ENCODE measurements at places on chromosomes 13 and 19. TPM values are rescaled to one million over a fixed set of nuclear protein-coding genes. Genes with fewer than 3 reads are reported as not detected.
A peak's percentile ranks its signal among the peaks of the same experiment; 100 is the strongest.

GRCh38 chr13:64078025-64078424 lies 2662.4 kb upstream of the PCDH20 start:
- no peak for DNase-seq

Gene NKPD1
- 0.10 TPM for total RNA-seq

DNA sequence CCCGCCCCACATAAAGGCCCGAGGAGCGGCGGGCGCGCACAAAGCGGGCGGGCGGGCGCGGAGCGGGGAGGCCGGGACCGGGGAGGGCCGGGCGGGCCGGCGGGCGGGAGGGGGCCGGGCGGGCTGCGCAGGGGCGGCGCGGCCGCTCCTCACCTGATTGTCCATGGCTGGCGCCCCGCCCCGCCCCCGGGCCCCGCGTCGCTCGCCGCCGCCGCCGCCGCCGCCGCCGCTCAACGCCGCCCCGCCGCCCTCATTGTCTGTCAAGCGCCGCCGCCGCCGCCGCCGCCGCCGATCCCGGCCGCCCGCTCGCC lies 200 bp downstream of the MLLT1 start:
- DNase-seq = no peak

DNA sequence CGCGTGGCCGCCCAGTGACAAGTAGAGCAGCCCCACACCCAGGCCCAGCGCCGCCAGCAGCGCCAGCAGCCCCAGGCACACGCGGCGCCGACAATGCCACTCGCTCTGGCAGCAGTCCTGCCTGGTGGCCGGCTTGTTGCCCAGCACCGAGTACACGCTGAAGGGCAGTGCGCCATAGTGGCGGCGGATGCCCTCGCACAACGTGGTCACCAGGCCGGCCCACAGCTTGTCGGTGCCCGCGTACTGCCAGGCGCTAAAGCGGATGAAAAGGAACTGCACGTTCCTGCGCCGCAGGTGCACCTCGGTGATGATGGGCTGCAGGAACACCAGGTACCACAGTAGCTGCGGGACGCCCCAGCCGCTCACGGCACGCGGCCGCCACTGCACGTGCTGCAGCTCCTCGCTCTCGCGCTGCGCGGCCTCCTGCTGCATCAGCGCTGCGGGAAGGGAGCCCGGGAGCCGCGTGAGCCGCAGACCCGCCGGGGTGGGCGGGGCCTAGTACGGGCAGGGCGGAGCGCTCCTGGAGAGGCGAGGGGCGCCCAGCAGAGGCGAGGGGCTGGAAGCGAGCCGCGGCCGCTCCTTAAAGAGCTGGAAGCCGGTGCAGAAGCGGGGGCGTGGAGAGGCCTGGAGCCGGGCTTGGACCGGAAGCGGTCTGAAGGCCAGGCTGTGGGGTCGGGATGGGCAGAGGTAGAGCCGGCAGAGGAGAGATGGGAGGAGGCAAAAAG lies 7.3 kb downstream of the NKPD1 start:
- no peak for DNase-seq

DNA sequence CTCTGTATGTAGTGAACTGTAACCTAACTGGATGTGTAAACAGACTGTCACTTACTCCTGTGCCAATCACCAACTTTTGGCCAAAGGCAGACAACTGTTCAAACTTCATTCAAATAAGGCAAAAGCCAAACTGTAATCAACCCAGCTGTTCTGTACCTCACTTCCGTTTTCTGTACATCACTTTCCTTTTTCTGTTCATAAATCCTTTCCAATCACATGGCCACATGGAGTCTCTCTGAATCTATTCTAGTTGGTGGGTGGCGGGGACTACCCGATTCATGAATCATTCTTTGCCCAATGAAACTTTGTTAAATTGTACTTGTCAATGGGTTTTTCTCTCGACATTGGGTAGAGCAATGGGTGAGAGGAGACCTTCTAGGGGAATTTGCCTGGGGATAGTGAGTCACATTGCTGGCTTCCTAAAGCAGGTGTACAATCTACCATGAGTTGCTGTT lies 178.3 kb upstream of the RFC3 start:
- DNase-seq = peak; percentile 16

GRCh38 chr13:78401873-78402707 lies 201.3 kb downstream of the POU4F1 start:
- no peak for DNase-seq

- peak; percentile 43 for DNase-seq
These were observed 19.9 kb upstream of the SGCG start for GRCh38 chr13:23160638-23161480.

Gene ADGRE3
- not detected for total RNA-seq

GRCh38 chr19:15241259-15241910 lies 9.1 kb upstream of the EPHX3 start:
- peak; percentile 54 for DNase-seq

DNA sequence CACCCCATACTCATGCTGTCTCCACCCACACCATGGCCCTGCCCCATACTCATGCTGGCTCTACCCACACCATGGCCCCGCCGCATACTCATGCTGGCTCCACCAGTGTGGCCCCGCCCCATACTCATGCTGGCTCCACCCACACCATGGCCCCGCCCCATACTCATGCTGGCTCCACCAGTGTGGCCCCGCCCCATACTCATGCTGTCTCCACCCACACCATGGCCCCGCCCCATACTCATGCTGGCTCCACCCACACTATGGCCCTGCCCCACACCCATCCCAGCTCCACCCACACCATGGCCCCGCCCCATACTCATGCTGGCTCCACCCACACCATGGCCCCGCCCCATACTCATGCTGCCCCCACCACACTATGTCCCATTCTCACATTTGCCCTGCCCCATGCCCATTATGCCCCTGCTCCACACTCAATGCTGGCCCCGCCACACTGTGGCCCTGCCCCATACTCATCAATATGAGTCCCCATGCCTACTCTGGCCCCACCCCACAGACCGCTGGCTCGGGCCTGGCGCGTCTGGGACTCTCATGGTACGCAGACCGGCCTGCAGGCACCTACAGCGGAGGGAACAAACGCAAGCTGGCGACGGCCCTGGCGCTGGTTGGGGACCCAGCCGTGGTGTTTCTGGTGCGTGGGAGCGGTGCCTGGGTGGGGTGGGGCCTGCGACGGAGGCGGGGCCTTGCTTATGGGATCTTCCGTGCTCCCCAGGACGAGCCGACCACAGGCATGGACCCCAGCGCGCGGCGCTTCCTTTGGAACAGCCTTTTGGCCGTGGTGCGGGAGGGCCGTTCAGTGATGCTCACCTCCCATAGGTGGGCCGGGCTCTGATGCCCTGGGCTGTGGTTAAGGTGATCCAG lies 3.7 kb upstream of the ARHGAP45 start:
- no peak for DNase-seq

Gene ZNF154
- 1.4 TPM for total RNA-seq

GRCh38 chr13:49633710-49634109 lies 5.4 kb downstream of the ARL11 start:
- no peak for DNase-seq

Gene C19orf67
- not detected for total RNA-seq

- no peak for DNase-seq
These were observed 36.8 kb upstream of the C1QTNF9 start for GRCh38 chr13:24272452-24273161.

Gene ZNF865
- total RNA-seq = 2.9 TPM

DNA sequence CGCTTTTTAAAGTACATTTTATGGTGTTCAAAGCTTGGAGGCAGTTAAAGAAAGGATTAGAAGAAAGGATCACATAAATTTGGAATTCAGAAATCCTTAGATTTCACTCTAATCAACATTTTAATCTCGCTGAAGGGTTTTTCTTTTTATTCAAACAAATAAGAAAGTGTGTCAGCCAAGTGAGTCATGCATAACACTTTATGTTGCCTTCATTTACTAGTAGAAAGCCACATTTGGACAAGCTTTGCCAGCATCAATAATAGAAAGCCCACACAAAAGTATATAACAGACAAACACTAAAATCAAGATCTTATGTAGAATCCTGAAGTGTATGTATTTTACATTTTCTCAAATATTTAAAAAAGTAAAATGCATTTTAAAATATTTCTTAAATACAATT lies 154.9 kb upstream of the TRPC4 start:
- no peak for DNase-seq

GRCh38 chr19:35279985-35280821 lies 2.1 kb upstream of the HAMP start:
- DNase-seq = no peak

DNA sequence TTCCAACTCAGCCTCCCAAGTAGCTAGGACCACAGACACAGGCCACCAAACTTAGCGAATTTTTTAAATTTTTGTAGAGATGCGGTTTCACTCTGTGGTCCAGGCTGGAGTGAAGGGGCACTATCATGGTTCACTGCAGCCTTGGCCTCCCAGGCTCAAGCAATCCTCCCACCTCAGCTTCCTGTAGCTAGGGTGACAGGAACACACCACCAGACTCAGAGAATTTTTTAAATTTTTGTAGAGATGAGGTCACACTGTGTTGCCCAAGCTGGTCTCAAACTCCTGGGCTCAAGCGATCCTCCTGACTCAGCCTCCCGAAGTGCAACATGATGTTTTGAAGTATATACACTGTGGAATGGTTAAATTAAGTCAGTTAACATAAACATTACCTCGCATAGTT lies 263.6 kb downstream of the OXGR1 start:
- no peak for DNase-seq

GRCh38 chr19:11496391-11497163 lies 9.1 kb downstream of the ZNF653 start:
- peak; percentile 64 for DNase-seq

DNA sequence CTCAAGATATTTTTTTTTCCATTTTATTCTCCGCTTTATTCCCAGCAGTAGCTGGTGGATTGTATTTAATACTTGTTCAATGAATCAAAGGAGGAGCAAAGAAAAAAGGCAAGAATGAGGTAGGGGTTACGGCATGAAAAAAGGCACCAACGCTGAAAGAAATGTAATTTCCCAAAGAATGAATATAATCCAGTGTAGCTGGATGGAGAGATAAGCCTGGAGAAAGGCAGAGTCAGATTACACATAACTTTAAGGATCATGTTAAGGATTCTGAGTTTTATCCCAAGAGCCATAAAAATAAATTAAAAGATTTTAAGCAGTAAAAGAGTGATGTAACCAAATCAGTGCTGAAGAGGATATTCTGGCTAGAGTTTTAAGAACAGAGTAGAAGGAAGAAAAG lies 67.7 kb downstream of the RBM26 start:
- DNase-seq = no peak

DNA sequence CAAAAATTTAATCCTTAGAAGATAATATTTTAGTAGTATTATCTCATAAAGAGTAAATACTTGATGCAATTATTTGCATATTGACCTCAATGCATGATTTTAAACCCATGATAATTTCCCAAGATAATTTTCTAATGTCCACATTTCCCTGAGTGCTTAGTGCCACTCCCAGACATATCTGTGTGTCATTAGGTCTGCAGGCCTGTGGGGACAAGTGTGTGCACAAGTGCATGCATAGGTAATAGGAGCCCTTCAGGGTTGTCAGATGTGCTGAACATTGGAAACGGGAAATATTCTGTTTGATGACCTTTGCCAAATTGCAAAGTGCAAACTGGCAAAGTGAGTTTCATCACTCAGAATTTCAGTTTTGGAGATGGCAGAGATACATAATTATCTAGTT lies 369.9 kb downstream of the KLF5 start:
- no peak for DNase-seq

Gene CGB3
- total RNA-seq = not detected

DNA sequence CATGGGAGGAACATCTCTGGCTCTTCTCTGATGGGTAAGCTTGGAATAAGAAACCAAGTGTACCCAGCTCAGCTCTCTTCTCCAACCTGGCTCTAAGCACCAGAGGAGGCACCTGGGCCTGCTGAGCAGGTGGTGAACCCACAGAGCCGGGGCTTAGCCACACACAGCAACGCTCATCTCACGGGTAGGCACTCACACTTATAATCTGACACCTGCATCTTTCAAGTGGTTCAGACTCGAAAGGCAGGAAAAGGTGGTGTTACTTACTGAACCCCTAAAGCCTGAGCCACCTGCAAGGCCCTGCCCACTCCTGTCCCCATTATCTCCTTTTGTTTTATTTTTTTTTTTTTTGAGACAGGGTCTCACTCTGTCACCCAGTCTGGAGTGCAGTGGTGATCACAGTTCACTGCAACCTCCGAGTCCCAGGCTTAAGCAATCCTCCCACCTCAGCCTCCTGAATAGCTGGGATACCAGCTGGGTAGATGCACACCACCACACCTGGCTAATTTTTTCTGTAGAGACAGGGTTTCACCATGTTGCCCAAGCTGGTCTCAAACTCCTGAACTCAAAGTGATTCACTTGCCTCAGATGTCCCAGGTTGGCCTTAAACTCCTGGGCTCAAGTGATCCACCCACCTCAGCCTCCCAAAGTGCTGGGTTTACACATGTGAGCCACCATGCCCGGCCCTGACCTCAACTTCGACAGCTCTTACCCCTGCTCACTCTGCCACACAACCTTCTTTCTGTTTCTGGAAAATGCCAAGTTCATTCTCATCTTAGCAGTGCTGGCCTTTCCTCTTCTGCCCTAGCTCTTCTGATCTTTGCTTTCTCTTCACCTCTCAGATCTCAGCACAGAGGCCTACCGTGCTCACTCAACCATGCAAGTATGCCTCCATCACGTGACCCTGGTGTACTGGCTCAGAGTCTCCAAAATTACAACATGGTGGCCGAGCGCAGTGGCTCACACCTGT lies 9.7 kb downstream of the FBXL12 start:
- DNase-seq = no peak

- no peak for DNase-seq
These were observed 22.4 kb upstream of the RNASEH2B start for GRCh38 chr13:50887151-50887550.

GRCh38 chr19:55256562-55257460 lies 2.0 kb downstream of the PPP6R1 start:
- no peak for DNase-seq

Gene SIGLEC12
- total RNA-seq = not detected

GRCh38 chr19:57171551-57172081 lies 4.3 kb upstream of the DUXA start:
- DNase-seq = peak; percentile 9

- DNase-seq = no peak
These were observed 15.9 kb upstream of the ZNF208 start for GRCh38 chr19:22026687-22027086.

Gene ASPDH
- not detected for total RNA-seq

GRCh38 chr13:44396701-44397580 lies 23.3 kb downstream of the SERP2 start:
- DNase-seq = peak; percentile 47

Gene CCDC169
- 28.1 TPM for total RNA-seq

Gene SIGLEC5
- total RNA-seq = not detected

- no peak for DNase-seq
These were observed 1701.3 kb upstream of the PRR20A start for GRCh38 chr13:55439450-55439849.

Gene NEK3
- total RNA-seq = 10.4 TPM

Measured in myocyte (in vitro differentiated cells).